Liver (tissue), 10 donors: ENCODE measurements at places on chromosomes 5 and 9.

- no peak for DNase-seq
Observed at GRCh38 chr5:98905857-98906688, 22.7 kb downstream of the CHD1 start.

- DNase-seq, result no peak
Observed at GRCh38 chr5:61461926-61462325, 129.9 kb downstream of the ZSWIM6 start.

GRCh38 chr9:116103976-116104820 lies 49.4 kb upstream of the PAPPA start:
- no peak for DNase-seq

GRCh38 chr5:59744531-59744992 lies 149.0 kb downstream of the PDE4D start:
- DNase-seq, result no peak

- DNase-seq, result no peak
Observed at GRCh38 chr5:172559004-172559932, 81.8 kb upstream of the NEURL1B start.

DNA sequence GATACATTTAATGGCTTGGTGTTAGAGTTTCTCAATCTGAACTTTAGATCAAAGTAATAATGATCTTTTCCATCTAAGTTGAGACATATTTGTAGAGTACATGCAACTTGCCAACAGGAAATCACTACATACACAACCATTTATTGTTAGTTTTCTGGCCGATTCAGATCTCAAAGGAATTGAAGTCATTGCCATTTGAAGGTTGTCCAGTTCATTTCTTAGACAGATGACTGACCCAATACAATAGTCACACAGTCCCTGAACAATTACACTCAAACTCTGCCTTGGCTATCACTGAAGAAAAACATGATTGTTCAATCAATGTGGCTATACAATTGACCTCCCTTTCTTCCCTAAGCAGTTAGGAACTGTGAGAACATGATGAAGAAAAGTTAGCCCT lies 753.2 kb upstream of the RIOK2 start:
- DNase-seq, result no peak

- no peak for DNase-seq
Observed at GRCh38 chr5:4058899-4059298, 463.3 kb downstream of the IRX1 start.

DNA sequence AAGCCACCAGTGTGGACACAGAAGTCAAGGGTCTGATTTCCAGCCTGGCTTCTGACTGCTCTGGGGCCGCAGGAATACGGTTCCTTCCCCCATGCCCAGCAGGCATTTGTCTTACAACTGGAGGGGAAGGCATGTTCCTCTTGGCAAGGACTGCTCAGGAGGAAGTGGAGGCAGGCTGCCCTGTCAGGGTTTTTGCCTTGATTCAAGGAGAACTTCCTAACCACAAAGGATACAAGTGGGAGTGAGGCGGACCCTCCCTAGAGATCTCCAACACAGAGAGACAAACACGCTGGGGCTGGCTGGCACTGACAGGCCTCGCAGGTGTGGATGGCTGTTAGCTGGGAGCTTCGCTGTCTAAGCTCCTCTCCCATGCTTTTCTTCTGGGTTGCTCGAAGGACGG lies 19.1 kb downstream of the TGFBI start:
- DNase-seq, result no peak

DNA sequence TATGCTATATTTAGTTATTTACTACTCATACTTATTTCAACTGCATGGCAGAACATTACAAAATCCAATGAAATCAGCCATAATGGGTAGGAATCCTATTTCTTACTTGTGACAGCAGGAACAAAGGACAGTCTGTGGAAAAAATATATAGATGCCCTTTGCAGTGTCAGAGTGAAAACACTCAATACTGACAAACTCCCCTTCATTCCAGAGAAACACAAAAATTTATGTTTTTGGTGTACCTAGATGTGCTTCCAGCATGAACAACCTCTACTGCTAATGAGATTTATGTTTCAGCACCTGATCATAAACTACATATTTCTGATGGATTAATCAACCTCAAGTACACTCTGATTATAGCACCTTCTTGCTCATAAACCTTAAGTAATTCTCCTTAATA lies 132.4 kb downstream of the CDH10 start:
- DNase-seq, result no peak

DNA sequence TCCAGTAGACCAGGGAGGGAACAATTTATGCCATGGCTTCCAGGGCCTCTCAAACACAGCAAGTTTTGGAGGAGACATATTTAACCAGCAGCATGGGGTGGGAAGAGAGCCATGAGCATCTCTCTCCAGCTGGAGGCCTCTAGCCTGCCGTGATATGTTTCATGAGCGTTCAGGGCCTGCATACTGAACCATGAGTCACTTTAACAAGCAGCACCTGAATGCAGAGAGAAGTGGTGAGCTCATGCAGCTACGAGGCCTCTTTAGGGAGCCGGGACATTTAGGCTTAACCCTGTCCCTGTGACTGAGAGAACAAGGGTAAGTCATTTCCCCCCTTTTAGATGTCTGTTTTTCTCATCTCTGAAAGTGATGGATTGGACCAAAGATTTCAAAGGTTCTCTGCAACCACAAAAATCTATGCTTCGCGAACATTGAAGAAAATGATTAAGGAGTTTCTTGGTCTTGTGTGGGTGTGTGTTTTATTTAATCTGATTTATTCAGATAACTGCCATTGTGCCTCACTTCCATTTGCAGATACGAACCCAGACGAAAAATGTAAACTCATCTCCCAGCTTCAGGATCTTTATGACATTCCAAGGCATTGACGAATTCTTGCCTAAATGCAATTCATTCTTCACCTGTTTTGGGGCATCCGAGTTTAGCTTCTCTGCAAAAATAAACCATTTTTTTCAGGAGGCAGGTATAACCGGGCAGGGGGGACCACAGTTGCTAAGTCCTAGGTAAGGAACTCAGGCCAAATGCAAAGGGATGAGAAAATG lies 157.0 kb downstream of the GABBR2 start:
- DNase-seq, result peak; percentile 6

DNA sequence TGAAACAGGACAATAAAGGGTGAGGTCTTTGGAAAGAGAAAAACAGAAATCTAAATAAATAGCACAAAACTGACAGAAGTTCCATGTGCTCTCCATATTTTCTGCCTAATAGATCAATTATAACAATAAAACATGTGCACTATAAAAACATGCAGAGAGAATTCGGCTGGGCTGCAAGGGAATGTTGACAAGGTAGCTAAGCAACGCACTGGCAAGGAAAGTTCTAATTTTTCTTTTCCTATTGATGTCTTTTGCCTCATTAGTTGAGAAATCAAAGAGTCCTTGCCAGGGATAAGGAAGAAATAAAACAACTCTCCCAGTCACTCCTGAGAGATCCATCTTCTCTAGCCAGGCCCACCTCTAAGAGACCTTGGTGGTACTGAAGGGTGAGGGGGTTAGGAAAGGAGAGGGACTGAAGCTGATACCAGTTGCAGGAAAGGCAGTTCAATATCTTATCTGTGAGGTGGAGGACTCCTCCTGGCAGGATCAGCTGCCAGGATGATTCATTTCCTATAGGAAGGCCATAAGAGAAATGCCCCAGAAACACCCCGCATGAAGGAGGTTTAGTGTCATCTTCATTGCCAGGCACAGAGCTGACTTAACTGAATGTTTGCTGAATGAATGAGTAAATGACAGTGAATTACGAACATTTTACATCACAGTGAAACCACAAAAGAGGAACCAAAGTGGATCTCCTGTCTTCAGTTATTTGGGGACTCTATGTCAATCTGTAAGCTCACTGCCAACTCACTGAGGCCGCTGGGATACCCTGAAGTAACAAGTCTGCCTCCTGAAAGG lies 63.7 kb upstream of the IFNK start:
- no peak for DNase-seq

GRCh38 chr5:172634106-172634899 lies 6.8 kb upstream of the NEURL1B start:
- no peak for DNase-seq

DNA sequence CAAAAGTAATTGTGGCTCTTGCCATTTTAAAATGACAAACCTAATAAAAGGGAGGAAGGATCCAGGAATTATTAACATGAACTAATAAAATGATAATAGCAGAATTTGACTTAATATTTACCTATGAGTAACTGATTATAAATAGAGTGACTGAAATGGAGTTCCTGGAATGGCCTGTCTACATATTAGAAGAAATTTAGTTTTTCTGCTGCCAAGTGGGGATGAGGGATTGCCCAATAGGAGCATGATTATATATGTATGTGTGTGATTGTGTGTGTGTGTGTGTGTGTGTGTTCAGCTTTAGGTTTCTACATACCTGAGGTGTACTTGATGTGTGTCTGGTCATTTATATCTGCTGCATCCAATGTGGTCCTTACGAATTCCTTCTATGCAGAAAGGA lies 36.6 kb upstream of the ITGA1 start:
- DNase-seq, result no peak

DNA sequence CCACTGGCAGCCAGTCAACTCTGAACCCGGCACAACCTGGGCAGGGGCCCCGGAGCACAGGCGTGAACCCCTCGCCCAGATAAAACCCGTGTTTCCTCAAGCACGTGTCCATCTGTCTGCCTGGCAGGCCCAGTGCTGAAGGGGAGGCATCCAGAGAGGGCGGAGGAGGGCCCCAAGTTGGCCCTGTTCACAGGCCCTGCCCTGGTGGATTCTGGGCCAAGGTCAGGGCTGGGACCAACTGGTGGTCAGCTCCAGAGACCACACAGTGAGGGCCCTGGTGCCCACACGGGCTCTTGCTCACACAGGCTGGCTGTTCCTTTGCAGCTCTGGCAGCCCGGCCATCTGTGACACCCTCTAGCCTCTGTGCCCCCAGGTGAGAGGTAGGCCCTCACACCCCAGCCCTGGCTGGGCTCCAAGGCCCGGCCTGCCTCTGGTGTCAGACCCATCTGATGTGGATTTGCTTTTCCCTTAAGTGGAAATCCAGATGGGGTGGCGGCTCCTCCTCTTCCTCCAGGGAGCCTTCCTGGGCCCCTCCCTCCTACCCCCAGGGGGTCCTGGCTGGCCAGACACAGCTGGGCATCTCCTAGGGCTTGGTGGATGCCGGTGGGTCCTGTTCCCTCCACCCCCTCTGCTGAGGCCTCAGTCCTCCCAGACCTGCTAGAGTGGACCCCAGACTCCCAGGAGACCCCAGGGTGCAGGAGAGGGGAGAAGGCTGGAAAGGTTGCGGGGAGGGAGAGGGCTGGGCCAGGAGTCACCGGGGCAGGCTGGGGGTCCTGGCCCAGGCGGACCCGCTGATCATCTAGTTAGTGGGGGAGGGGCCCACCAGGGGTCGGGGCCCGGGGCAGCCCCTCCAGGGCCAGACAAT lies 525 bp upstream of the STPG3 start:
- no peak for DNase-seq

DNA sequence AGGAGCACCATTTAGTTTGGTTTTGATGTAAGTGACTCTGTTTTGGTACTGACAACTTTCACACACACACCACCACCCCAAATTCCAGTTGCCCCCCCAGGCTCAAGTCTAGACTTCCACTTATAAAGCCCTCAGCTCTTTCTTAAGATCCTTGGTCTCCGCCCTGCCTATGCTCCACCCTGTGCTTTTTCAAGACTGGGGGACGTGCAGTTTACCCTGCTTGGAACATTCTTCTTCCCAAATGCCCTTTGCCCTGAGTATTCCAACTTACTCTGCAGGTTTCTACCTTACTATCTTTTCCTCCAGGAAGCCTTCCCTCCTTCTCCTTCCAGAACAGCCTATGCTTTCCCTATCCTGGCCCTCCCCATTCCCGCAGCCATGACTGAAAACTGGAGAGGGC lies 1.5 kb upstream of the TRIM14 start:
- DNase-seq, result no peak

GRCh38 chr5:174521449-174521848 lies 202.9 kb upstream of the MSX2 start:
- DNase-seq, result no peak

DNA sequence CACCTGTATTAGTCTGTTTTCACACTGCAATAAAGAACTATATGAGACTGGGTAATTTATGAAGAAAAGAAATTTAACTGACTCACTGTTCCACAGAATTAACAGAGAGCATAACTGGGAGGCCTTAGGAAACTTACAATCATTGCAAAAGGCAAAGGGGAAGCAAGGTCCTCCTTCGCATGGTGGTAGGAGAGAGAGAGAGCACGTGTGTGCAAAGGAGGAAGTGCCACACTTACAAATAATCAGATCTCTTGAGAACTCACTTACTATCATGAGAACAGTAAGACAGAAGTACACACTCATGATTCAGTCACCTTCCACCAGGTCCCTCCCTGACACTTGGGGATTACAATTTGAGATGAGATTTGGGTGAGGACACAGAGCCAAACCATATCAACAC lies 258.7 kb downstream of the TRIM32 start:
- no peak for DNase-seq

DNA sequence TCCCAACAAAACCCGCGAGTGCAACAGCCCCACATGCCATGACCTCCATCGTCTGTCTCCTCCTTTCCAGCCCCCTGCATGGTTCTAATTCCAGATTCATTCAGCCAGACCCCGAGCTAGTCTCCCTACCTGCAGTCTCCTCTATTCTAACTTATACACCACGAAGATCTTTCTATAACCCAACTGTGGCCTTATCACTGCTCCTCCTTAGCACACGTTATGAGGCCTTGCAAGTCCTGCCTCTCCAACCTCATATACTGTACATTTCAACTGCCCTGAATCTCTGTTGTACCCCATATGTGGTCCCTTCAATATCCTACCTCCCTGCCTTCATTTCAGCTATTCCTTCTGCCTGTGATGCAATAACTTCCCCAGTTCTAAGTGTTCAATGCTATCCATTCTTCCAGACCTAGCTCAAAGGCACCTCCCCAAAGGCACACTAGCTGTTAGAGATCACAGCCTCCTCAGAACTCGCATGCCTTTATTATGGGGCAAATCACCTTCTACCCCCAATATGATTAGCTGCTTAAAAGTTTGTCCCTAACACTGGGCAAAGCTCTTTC lies 215.1 kb upstream of the TRIM32 start:
- no peak for DNase-seq

GRCh38 chr9:108636013-108636412 lies 219.8 kb downstream of the ACTL7B start:
- no peak for DNase-seq

DNA sequence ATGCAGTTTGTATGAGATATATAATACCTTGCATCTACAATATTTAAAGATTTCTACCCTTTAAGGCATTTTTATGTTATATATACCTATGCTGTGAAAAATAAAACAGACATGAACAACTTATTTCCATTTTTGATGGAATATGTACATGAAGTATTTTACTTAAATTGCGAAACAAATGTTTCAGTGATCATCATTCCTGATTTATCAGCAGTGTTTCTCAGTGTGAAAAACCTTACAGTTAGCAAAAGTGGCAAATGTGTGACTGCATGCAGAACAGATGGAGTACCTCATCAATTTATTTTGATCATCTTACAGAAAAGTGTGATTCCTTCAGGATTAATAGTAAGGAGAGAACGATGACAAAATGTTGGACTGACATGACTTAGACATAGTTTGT lies 43.1 kb downstream of the PRR16 start:
- DNase-seq, result no peak

- no peak for DNase-seq
Observed at GRCh38 chr5:113050721-113051382, 74.3 kb downstream of the DCP2 start.

GRCh38 chr9:19408316-19408692 lies 505 bp upstream of the ACER2 start:
- no peak for DNase-seq
